ENCODE measurements at places on chromosomes 12 and 14.

- DNase-seq = no peak
Observed at GRCh38 chr14:64736271-64737169, 32.3 kb downstream of the PLEKHG3 start.

DNA sequence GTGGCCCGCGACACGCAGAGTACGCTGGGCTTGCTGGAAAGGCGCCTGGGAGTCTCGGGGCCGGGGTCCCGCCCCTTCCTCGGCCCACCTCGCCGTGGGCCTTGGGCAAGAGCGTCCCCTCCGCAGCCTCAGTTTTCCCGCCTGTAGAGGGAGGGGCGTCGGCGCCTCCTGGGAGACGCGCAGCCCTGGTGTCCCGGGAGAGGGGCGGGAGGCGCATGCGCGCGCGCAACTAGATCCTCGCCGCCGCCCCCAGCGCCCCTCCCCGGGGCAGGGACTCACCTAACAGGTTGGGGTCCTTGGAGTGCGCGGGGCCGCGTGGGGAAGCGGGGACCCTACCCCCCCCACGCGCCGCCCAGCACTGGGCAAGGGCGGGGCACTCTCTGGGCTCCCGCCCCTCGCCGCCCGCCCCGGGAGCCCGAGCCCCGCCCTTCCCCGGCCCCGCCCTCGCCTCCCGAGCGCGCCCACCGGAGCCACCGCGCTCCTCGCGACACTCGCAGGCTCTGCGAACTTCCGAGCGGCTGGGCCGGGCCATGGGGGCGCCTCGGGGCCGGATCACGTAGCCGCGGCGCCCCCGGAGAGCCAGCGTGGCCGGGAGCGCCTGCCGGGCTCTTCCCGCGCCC, at the start of gene KIF26A:
Gene KIF26A (plus strand): TSS at position 490 of the 620 bp plus-strand sequence. CDS start 136 bp downstream, outside the sequence.
- no peak for DNase-seq

DNA sequence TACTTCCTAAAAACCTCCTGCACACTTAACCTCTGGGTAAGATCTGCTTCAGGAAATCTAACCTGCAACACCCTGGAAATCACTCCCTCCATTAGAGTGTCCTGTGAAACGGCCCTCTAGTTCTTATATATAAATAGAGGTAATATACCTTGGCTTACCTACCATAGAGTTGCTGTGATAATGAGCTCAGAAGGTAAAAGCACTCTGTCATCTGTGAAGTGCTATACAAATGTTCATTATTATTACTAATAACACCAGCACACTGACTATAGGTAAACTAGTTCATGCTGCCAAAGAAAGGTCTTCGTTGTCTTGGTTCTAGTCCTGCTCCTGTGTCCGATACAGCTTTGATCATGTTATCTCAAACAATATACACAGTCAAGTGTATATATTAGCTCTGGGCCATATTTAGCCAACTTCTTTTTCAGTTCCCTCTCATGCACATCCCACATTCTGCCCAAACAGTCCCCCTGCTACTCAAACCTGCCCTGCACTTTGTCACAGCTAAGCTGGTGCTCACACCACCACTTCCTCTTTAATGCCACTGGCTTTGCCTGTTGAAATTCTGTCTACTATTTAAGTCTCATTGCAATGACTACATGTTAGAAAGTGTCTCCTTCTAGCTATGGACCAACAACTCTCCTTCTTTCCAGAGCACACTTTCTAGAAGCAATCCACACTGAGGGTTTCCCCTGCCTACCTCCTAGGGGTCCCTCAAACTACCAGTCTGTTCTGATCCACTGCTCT, 5.1 kb downstream of the E2F7 start:
- DNase-seq = no peak

DNA sequence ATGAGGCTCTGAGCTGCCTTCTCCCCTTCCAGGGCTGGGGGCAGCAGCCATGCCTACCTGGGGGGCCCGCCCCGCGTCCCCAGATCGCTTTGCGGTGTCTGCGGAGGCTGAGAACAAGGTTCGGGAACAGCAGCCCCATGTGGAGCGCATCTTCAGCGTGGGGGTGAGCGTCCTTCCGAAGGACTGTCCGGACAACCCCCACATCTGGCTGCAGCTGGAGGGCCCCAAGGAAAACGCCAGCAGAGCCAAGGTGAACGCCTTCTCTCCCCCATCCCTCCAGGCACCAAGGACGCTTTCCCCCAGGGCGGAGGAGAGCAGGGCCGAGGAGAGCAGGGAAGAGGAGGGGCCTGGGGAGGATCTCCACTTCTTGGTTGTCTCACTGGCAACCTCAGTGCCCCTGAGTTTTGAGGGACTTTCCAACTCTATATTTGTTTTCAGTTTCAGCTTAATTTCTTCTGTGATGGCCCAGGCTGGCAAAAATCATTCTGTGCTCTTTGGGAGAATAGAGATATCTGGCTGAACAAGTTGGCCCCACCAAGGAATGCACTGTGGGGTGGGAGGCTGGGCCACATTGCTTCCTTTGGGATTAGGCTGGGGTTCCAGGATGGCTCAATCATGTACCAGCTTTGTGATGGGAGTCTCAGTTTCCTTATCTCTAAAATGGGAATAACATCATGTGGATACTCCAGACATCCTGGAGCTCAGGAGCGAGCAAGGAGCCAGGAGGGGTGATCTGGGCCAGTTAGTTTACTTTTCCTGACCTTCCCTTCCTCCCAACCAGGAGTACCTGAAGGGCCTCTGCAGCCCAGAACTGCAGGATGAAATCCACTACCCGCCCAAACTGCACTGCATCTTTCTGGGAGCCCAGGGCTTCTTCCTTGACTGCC, 1.2 kb downstream of the KHNYN start:
- peak; percentile 25 for DNase-seq

DNA sequence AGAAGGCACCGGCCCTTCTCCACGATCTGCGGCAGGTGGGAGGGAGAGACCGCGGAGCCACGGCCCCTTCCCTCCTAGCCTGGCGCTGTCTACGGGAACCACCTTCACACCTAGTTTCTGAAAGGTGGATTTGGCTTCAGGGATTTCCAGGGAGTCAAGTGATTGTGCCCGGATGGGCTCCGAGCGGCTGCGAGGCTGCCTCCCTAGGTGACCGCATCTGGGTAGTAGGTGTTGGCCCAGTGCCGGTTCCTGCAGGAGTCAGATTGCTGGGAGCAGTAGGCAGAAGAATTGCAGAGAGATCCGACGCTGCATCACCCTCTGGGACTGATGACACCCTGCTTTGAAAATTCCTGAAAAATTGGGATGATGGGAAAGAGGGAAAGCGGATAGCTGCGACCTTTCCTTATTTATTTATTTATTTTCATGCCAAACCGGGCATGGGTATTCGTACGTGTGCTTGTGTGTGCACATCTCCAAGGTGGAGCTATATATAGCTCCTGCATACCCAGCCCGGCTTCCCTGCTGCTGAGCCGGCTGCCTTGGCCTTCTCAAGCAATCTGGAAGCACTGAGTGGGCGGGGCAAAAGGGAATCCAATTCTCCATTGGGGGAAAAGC, 1.1 kb downstream of the CNTN1 start:
- DNase-seq = no peak

- DNase-seq = no peak
Observed at GRCh38 chr12:42807251-42807650, 217.7 kb upstream of the PRICKLE1 start.

DNA sequence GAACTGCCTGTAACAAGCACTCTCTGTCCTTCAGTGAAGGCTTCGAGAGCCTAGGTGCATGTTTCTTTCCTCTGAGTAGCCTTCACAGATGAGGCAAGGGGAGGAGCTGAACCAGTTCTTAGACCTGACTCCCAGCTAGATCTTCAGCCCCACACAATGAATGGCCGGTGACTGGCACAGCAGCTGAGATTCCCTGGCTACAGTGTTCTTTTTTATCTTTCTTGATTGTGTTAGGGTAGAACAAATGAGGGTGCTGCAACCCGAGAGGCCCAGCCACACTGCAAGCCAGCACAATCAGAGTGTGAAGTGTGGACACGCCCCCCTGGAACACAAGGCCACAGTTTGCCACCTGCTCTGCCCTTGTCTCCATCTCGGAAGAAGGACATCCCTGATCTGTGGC, 19.1 kb upstream of the COL2A1 start:
- no peak for DNase-seq

- no peak for DNase-seq
Observed at GRCh38 chr12:109302358-109302757, 6.7 kb downstream of the FOXN4 start.

DNA sequence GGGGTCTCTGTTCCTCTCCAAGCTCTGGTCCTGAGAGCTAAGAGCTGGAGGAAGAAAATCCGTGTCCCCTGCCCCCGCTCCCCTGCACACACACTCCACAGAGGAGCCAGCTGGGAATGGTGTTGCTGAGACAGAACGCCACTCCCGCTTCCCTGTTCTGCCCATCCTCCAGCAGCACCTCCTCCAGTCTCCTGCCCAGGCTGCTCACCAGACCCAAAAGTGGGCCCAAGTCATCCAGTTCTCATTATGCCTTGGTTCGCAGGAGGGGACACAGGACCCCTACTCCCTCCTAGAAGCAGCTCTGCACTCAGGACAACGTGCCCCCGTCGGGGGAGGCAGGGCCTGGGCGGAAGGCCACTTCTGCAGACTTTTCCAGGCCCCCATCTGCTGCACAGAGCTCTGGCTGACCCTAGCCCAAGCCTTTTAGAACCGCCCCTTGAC, 830 bp upstream of the TRMT61A start:
- DNase-seq = no peak

DNA sequence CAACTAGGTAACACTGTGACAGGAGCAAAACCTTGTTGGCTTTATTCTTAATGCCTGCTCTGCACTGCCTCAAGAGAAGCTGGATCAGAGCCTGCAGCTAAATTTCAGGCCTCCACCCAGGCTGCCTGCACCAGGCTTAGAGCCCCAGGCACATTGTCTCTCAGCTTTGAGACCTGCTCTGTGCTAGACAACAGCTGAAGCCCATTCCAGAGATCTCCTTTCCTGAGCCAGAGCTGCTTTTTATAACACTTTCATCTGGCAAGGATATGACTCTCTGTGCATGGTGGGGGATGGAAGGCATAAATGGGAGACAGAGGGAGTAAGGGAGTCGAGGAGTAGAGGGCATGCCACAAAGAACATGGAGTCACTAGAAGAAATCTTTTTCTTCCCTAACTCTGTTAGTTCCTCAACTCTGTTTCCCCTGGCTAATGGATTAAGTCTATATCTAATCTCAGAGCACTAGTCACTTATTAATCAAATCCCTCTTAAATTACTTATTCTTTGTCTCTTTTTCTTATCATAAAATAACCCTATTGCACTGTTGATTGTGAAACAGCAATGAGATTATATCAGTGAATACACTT, 27.1 kb upstream of the LUM start:
- no peak for DNase-seq

DNA sequence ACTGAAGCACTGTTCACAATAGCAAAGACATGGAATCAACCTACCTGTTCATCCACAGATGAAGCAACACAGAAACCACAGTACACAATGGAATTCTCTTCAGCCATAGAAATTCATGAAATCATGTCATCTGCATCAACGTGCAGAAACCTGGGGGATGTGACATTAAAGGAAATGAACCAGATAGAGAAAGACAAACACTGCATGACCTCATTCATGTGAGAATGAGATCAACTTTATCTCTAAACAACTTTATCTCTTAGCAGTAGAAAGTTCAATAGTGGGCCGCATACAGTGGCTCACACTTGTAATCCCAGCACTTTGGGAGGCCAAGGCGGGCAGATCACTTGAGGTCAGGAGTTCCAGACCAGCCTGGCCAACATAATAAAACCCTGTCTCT, 19.9 kb downstream of the ASCL4 start:
- DNase-seq = no peak

- no peak for DNase-seq
Observed at GRCh38 chr12:90299121-90299520, 590.5 kb upstream of the ATP2B1 start.
